ENCODE measurements at places on chromosomes 5 and 9. TPM values are rescaled to one million over a fixed set of nuclear protein-coding genes. Genes with fewer than 3 reads are reported as not detected.

- DNase-seq = no peak
Observed at GRCh38 chr9:130934702-130935647, 4.1 kb downstream of the FIBCD1 start.

DNA sequence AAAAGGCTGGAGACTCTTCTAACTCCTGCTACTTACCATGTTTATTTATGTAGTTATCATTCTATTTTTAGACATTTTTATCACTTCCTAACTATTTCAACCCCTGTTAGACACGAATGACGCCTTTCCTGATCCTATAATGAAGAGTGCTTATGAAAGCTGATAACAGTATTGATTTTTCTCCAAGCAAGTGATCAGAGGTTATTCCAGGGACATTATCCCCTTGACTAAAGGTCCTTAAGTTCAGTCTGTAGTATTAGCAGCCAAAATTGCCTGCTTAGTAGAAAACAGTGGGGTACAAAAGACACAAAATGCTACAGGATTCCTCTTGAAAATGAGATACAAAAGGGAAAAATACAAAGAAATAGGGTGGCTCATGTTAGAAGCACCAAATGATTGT, 235.6 kb downstream of the DNAH5 start:
- DNase-seq = no peak

- no peak for DNase-seq
Observed at GRCh38 chr5:132254321-132254977, 3.0 kb upstream of the PDLIM4 start.

DNA sequence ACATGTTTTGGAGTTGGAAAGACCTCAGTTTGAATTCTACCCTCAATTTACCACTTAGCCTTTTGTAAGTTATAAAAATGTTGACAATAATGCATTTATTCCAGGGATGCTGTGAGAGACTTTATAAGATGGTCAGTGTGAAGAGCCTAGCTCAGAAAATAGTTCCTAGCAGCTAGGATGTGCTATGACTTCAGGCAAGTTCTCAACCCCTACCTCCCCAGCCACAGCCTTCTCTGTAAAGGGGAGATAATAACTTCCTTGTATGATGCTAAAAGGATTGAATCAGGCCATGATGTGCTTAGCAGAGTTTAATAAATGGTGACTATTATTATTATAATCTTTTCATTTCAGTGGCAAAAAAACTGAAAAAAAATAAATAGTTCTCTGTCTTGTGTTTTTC, 77.6 kb downstream of the ALDH1A1 start:
- DNase-seq = no peak

- no peak for DNase-seq
Observed at GRCh38 chr5:62214701-62215100, 91.3 kb upstream of the KIF2A start.

GRCh38 chr5:134140530-134141201, 26.2 kb downstream of the TCF7 start:
- DNase-seq = peak; percentile 71

DNA sequence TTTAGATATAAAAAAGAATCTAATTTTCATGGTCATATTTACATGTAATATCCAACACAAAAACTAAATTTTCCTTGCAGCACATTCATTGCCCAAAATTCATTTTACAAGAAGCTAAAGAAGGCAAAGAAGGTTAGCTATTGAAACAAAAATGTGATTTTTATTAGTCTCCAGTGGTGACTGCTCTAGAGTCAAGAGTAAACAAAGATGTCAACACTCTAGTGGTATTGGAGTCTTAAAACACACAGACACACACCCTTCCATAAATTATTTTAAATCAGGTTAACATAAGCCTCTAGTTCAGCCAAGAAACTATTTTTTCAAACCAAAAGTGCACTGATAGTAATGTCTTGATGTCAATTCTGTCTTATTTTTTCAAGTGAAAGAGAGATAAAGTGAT, 329.2 kb downstream of the ZNF608 start:
- no peak for DNase-seq

DNA sequence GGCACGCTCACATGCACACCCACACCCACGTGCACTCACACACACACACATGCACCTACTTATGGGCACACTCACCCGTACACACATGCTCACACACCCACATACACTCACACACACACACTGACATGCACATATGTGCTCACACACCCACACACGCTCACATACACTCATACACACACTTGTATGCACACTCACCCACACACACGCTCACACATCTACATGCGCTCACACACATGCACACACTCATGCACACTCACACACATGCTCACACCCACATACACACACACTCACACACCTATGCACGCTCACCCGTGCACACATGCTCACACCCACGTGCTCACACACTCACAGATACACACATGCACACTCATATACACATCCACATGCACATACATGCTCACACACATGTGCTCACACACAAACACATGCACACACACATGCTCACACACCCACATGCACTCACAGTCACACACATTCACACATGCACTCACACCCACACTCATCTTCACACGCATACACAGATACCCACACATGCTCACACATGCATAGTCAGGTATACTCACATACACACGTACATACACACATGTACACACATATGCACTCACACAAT, 138.3 kb downstream of the OLFM1 start:
- no peak for DNase-seq

DNA sequence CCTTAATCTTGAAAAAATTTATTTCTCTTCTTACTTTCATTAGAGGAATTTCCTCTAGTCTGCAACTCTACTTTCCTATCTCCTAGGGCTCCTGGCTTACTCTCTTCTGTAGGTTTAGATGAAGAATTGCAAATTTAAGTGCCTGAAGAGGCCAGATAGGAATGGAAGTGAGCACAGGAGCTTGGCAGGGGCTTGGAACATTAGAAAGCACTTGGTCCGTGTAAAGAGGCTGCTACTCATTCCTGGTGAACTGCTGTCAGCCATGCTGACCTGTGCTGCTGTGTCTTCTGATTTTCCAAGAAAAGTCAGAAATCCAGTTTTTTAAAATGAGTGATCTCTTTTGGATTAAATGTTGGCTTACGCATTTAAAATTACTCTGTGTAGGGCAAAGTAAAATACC, 210.9 kb upstream of the CLINT1 start:
- no peak for DNase-seq

- no peak for DNase-seq
Observed at GRCh38 chr9:131037335-131038255, 28.6 kb downstream of the LAMC3 start.

- no peak for DNase-seq
Observed at GRCh38 chr5:33509036-33509435, 68.3 kb downstream of the TARS1 start.

- no peak for DNase-seq
Observed at GRCh38 chr5:100789694-100790093, 113.4 kb downstream of the ST8SIA4 start.

DNA sequence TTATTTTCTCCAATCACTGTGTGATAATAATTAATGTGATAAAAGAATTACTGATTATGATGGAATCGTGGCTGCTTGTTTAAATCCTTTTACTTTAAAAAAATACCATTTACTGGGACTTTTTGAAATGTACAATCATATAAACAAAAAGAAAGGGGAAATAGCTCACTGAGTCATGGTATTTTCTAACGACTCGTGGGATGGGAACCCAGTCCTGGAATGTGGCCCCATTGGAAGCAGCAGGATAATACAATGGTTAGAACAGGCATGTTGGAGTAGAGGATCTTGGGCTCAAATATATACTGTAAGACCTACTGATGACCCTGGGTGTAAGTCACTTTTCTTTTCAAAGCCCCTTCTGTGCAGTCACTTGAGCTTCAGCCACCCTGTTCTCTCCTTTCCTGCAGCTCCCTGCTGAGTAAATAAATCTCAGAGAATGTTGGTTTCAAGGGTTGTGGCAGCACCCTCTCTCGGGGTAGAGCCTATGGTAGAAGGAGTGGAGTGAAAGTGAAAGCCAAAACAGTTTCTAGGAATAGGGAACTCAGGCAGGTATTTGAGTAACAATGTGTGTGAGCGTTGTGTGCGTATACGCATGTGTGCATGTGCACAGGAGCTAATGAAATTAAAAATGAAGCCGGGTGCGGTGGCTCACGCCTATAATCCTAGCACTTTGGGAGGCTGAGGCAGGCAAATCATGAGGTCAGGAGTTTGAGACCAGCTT, 40.8 kb upstream of the LARP1 start:
- no peak for DNase-seq

- no peak for DNase-seq
Observed at GRCh38 chr9:122475717-122476116, 2.0 kb downstream of the OR1J1 start.

- DNase-seq = no peak
Observed at GRCh38 chr5:180142824-180143610, 66.0 kb downstream of the RASGEF1C start.

DNA sequence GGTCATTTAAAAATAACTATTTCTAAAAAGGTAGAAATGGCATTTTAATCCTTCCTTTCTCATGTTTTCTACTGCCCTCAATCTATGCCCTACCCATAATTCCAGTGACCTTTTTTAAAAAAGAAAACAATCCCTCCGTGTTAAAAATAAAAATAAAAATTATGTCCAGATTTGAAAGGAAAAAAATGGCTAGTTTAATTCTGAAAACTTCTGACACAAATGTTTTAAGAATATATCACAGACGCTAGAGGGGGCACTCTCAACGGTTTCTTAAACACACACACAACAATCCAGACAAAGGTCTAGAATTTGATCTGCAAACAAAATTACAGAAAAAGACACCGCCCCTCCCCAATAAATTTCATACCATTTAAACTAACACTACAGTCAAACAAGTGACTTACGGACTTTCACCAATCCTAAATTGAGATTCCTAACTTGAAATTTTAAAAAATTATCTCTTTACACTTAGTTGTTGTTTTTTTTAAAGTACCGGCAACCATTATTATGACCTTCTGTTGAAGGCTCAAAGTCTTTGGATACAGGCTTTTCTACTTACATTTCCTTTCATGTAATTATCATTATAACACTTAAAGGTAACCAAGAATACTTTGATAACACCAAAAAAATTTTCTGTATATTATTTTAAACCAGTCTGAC, 38.2 kb downstream of the CLINT1 start:
- DNase-seq = no peak

- DNase-seq = no peak
Observed at GRCh38 chr5:62259699-62260250, 46.2 kb upstream of the KIF2A start.

- no peak for DNase-seq
Observed at GRCh38 chr5:125011419-125011818, 265.0 kb upstream of the ZNF608 start.

- DNase-seq = no peak
Observed at GRCh38 chr5:64190562-64191306, 25.1 kb downstream of the RNF180 start.

DNA sequence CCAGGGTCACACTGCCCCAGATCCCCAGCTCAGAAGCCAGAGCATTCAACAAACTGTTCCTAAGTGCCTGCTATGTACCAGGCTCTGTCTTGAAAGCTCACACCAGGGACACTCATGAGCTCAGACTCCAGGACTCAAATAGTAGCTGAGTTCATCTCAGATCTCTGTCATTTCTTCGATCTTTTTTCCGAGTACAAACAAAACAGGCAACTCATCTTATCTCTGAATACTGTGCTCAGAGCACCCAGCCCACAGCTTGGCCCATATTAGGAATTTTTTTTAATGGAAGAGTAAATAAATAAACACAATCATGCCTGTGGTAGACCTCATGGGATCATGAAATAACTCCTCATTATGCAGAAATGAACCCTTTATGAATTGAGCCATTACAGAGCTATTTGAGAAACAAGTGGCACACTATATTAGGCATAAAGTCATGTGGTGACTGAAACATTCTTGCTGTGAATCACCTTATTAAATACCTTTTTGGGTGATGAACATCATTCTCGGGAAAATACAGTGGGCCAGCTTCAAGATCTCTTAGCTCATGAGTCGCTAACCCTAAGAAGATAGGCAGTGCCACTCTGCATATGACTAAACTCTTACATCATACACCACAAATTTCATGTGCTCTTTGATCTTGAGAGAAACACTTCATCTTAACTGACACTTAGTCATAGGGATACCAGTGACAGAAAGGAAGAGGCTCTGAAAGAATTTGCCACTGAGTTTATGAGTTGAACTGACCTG, 9.9 kb downstream of the SH3RF2 start:
- no peak for DNase-seq

DNA sequence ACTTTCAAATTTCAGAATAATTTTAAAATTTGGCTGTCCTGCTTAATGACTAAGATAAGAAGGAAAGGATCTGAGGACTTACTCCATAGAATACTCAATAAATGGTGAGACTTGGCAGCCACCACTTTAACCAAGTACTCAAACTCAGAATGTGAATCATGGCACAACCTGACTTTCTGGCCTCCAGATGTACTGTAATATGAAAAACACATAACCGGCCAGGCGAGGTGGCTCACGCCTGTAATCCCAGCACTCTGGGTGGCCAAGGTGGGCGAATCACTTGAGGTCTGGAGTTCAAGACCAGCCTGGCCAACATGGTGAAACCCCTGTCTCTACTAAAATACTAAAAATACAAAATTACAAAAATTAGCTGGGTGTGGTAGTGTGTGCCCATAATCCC, 10.0 kb upstream of the MARCHF6 start:
- no peak for DNase-seq

DNA sequence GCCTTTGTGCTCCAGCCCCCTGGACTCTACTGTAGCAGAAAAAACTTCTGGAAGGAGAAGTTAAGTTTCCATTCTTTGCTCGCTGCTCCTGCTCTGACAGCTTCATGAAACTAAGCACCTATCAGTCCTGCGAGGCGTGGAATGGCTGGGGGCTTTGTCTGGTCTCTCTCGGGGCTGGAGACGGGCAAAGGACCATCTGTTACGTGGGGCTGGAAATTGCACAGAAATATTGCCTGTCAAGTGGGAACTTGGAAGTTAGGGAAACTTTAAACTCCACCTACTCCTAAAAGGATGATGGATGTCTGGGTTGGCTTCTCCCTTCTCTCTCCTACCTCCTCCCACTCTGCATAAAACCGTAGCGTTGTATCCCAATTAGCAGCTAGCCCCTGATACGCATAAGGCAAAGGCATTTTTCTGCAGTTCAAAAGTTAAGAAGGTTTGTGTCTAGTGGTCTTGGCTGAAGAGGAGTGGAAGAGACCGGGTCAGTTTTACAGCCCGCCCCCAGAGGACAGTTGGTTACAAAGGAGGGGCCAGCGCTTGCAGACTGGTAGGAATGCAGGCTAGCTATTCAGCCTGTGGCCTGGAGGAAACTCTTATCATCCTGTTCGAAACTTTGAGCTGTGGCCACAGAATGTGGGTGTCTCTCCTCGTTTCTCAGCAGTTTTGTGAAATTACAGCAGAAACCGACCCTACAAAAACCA, 1.3 kb downstream of the FBXL7 start:
- DNase-seq = no peak

NIPBL gene
- 70.3 TPM for total RNA-seq

TXNDC8 gene
- not detected for total RNA-seq

LCNL1 gene
- total RNA-seq = 0.33 TPM

DIRAS2 gene
- total RNA-seq = not detected

SPINK5 gene
- not detected for total RNA-seq

IL33 gene
- not detected for total RNA-seq

LOX gene
- not detected for total RNA-seq

PLEKHG4B gene
- total RNA-seq = 0.03 TPM

PCYOX1L gene
- 32.4 TPM for total RNA-seq

PCDHA8 gene
- not detected for total RNA-seq

NTRK2 gene
- not detected for total RNA-seq

PCDHB10 gene
- not detected for total RNA-seq

NDFIP1 gene
- total RNA-seq = 59.2 TPM
